Thymus (tissue), 14 donors: ENCODE measurements at places on chromosomes 7 and 10. TPM values are rescaled to one million over a fixed set of nuclear protein-coding genes. Genes with fewer than 3 reads are reported as not detected.

METTL27 gene
- total RNA-seq: 2.2 TPM

FXYD4 gene
- 0.14 TPM for total RNA-seq

ADAM8 gene
- total RNA-seq: 8.3 TPM

CPA2 gene
- 0.14 TPM for total RNA-seq

PDZD7 gene
- 0.19 TPM for total RNA-seq

FAM237B gene
- total RNA-seq: not detected

AKR1C2 gene
- 1.0 TPM for total RNA-seq

CALHM3 gene
- 0.09 TPM for total RNA-seq

PCGF5 gene
- 37.5 TPM for total RNA-seq

CYTH3 gene
- total RNA-seq: 5.1 TPM

ZSCAN25 gene
- total RNA-seq: 16.7 TPM

BMPR1A gene
- 10.4 TPM for total RNA-seq

TMEM176B gene
- total RNA-seq: 23.4 TPM

MYO3A gene
- 3.0 TPM for total RNA-seq

TMEM176A gene
- total RNA-seq: 11.0 TPM

PRKCQ gene
- total RNA-seq: 55.2 TPM

CAMK2B gene
- 0.85 TPM for total RNA-seq

GLI3 gene
- total RNA-seq: 3.2 TPM

AASS gene
- 2.5 TPM for total RNA-seq

CAV1 gene
- 26.4 TPM for total RNA-seq

MICALL2 gene
- total RNA-seq: 13.5 TPM

CHAT gene
- total RNA-seq: 0.09 TPM

KLLN gene
- 0.90 TPM for total RNA-seq

ZNF248 gene
- 8.8 TPM for total RNA-seq

HKDC1 gene
- total RNA-seq: 15.3 TPM

GDF10 gene
- 0.47 TPM for total RNA-seq

INA gene
- total RNA-seq: 0.94 TPM

CDC14C gene
- total RNA-seq: not detected

FANK1 gene
- 2.5 TPM for total RNA-seq

PIP gene
- total RNA-seq: 0.28 TPM

ECHDC3 gene
- 3.0 TPM for total RNA-seq

RAMP3 gene
- total RNA-seq: 5.2 TPM

MAT1A gene
- 0.38 TPM for total RNA-seq

UCN3 gene
- 0.19 TPM for total RNA-seq

HOXA5 gene
- total RNA-seq: 0.24 TPM

MYO1G gene
- total RNA-seq: 47.0 TPM

OPN1SW gene
- total RNA-seq: not detected

PNLIPRP2 gene
- not detected for total RNA-seq

AOAH gene
- total RNA-seq: 23.5 TPM

CCDC7 gene
- total RNA-seq: 31.0 TPM

MYH16 gene
- total RNA-seq: 0.05 TPM

GRM8 gene
- total RNA-seq: 0.38 TPM

PURB gene
- total RNA-seq: 8.0 TPM

BTAF1 gene
- 49.9 TPM for total RNA-seq

SPDYE11 gene
- not detected for total RNA-seq

FBXO24 gene
- total RNA-seq: 0.19 TPM

CLDN12 gene
- total RNA-seq: 8.1 TPM

MLXIPL gene
- 0.05 TPM for total RNA-seq

SLC26A3 gene
- total RNA-seq: 0.09 TPM

TSPAN33 gene
- total RNA-seq: 29.2 TPM

SLC16A9 gene
- 1.6 TPM for total RNA-seq

MRPL32 gene
- total RNA-seq: 56.5 TPM

SOSTDC1 gene
- total RNA-seq: 2.0 TPM

MALRD1 gene
- 2.5 TPM for total RNA-seq

FOXL3 gene
- 0.19 TPM for total RNA-seq
